ENCODE measurements at places on chromosomes 4 and X.

DNA sequence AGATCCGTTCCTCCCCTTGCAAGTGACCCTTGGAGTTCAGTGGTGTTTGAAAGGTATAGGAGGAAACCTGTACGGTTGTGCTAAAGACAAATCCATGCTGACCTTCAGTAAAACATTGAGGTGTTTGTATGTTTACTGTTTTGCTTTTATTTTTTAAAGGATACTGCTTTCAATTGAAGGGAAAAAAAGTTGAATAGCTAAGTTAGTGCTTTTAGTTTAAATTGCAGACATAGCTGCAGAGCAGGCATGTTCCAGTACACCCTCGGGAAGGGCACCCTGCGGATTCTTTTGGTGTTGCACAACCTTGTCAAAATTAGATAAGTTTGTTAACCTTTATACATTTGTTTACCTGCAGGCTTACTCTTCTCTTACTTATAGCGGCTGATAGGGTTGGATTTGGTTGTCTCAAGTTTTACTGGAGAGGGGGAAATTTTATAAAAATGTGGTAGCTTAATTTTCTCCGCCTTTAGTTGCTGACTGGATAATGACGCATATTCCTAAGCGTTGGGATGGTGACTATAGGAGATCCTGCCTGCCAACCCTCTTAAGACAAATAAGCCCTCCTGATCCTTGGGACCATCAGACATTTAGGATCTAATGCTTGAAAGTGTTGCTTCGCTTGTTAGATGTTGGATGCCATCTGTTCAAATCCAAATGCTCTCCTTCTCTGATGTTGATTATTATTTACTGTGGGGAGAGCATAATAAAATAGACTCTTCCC, 2.0 kb downstream of the RAPGEF2 start:
- DNase-seq: no peak

DNA sequence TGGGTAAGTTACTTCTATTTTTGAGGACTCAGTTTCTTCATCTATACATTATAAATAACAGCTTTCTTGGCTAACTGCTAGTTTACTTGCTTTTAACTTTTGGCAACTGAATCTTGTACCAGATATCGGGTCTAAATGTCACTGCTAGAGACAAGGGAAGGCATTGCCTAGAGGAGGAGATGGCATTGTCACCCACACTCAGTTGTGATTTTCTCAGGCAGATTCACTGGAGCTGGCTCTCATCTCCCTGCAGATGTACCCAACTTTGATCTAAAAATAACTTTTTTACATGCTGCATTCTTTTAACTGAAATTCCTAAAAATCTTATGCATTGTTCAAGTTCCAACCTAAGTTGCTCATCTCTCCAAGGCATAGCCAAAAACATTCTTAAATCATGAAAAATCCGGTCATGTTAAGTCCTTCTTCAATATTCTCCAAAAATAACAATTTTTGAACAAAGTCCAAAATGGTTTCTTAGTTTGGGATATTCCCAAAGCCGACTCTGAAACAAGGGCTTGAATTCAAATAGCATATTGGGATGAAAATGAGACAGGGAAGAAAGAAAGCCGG, 469.0 kb upstream of the BOD1L1 start:
- DNase-seq: no peak

- no peak for DNase-seq
Measured at GRCh38 chr4:33085709-33086108, 2365.5 kb downstream of the PCDH7 start.

GRCh38 chrX:123833387-123833786, 26.5 kb upstream of the XIAP start:
- DNase-seq: no peak

DNA sequence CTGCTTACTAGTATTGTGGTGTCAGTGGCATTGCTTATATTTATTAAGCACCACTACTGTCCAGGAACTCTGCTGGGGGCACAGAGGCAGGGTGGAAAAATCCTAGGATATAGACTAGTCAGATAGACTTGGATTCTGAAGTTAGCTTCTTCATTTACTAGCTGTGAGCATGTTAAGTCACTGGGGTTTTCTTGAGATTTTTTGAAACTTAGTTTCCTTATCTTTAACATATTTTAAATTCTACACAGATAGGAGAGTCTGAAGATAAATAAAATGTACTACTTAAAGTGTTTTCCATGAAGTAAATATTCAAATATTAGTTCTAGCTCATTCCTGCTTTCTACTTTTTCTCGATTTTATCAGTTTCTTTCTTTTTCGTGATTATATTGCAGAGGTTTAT, 196.9 kb upstream of the GRID2 start:
- no peak for DNase-seq

- DNase-seq: no peak
Measured at GRCh38 chr4:89899152-89899551, 4.5 kb downstream of the MMRN1 start.

DNA sequence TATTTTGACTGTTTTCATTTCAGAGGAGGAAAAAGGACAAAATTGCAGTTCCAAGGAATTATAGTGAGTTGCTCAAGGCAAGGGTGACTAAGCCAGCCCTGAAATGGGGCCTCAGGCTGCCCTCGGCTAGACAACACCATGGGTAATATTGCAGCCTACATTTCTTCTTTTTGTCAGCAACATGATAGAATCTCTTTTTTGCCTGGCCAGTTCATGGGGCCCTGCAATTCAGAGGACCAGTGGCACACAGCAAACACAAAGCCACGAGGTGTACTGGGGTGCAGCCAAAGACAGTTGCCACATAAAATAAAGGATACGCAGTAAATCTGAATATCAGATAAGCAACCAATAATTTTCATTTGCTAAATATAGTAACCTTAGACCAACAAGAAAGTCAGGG, 41.8 kb downstream of the RBM47 start:
- no peak for DNase-seq

- DNase-seq: no peak
Measured at GRCh38 chr4:141132709-141133145, 542 bp downstream of the RNF150 start.

- no peak for DNase-seq
Measured at GRCh38 chr4:5906191-5906590, 13.3 kb upstream of the CRMP1 start.

DNA sequence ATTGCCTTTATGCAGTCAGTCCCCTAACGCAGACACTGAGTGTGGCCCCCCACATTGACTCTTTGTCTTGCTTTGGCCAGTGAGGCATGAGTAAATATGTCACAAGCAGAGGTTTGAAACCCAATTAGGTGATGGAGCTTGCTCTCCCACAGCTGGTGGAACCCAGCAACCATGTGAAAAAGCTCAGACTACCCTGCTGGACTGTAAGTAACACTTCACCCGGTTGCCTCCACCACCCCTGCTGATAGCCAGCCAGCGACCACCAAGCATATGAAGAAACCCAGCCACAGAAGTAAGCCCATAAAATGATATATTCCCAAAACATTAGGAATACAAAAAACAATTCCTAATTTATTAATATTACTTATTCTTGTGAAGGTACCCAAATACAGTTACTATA, 21.6 kb upstream of the PDCL2 start:
- DNase-seq: no peak

- DNase-seq: no peak
Measured at GRCh38 chr4:69828828-69829227, 31.1 kb downstream of the SULT1E1 start.

- DNase-seq: no peak
Measured at GRCh38 chrX:55006827-55007621, 6.9 kb downstream of the APEX2 start.

DNA sequence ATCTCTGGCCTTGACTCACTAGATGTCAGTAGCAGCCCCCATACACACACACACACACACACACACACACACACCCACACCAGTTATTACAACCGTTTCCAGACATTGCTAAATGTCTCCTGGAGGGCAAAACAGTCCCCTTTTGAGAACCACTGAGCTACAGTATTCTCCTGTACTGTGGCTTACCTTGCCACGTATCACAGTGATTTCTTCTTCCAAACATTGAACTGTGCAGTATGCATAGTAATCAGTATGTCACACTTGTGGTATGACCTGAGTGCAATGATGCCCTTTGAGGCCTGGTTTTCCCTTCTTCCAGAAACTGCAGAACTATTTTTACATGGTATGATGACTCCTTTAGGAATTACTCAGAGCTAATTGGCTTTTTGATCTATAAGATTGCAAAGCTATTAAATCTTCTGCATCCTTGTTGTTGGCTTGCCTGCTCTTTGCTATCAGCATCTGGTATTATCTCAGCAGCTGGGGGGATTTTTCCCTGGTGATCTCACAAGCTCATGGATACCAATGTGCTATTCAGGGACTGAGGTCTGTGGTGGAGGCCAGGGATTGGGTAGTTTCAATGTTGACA, 3.6 kb upstream of the THOC2 start:
- no peak for DNase-seq

DNA sequence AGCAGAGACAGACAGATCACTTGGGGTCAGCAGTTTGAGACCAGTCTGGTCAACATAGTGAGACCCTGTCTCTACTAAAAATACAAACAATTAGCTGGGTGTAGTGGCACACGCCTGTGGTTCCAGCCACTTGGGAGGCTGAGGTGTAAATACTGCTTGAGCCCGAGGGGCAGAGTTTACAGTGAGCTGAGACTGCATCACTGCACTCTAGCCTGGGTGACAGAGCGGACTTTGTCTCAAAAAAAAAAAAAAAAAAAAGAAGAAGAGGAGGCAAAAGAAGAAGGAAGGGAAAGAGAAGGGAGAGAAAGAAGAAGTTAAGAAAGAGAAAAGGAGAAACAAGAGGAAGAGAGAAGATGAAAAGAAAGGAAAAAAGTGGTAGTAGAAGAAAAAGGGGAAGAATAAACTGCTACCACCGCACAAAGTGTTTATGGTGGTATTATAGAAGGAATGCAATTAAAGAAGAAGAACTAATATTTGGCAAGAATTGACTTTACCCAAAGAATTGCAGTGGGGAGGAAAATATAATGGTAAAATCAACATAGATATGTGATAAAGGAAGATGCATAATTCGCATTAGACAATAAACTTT, 19.6 kb upstream of the NSUN7 start:
- no peak for DNase-seq

- DNase-seq: no peak
Measured at GRCh38 chr4:173685165-173685830, 155.3 kb upstream of the HAND2 start.

DNA sequence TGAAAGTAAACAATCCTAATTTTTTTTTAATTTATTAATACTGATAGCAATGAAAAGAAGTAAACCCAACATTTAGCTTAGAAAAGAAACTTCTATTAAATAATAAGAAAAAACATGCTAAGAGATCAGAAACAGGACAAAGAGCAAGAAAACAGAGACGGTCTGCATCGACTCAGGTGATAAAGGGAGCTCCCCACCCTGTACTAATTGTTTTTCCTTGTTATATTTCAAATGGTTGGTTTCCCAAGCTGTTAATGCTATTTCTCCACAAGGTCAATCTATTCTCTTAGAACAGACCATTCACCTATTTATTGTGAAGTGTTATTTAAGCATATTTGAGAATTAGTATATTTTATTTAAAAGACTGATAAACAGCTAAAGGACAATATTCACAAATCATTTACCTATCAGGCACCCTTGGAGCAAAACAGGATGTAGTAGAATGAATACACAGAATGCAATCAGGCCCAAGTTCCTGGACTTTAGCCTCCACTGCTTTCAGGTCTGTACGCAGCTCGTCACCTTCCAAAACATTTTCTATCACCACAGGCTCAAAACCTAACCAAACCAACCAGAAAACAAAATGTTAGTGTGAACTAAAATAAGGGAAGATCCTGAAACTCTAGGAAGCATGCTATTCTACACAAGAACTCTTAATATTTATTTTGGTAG, 5.5 kb downstream of the SEPSECS start:
- peak; percentile 13 for DNase-seq

All from GF-D8 (cell line).